Femur (tissue), 1 donor: ENCODE measurements at places on chromosomes 4 and X.

- no peak for DNase-seq
Measured at GRCh38 chrX:12488220-12488619, 303.0 kb upstream of the PRPS2 start.

DNA sequence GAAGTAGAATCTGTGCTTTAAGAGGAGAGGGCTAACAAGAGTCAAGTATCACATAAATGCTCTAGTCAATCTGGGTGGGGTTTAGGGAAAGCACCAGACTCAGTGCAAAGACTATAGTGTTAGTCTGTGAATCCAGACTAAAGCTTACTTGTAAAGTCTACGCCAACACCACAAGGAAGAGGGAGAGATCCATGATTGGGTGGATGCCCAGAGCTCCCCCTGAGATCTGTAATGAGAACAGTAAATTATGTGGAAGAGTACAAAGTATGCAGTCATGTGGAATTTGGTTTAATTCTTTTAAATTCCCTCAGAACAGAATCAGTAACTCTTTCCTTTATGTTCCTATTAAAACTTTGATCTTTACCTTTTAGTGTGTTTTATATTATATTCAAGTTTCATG lies 354.7 kb upstream of the SPANXN4 start:
- peak; percentile 51 for DNase-seq

GRCh38 chr4:76035141-76035540 lies 729 bp downstream of the CXCL11 start:
- DNase-seq, result no peak

- DNase-seq, result no peak
Measured at GRCh38 chr4:5824635-5825034, 68.3 kb downstream of the CRMP1 start.
